Suprapubic skin (tissue), 4 donors: ENCODE measurements at places on chromosomes 3 and 15.

DNA sequence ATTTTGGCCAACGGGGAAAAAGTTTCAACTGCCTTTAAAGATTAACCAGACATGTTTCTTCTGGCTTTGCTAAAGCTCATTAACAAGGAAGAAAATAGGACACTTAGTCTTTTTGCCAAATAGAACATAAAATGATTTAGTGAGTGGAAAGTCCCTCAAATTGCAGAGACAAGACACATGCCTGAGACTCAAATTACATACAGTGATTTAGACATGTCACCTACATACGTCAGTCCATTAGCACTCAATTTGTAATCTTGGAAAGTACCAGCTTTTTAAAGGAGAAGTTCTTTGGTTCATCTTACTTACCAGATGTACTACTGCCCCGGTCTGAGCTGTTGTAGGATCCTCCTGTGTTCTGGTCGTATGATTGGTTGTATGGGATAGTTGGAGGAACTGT is 1134.2 kb downstream of the ROBO1 start:
- DNase-seq = no peak

GRCh38 chr15:41989573-41990242 is 17.4 kb upstream of the EHD4 start:
- peak; percentile 89 for DNase-seq

GRCh38 chr3:98556164-98557130 is 24.7 kb downstream of the GPR15 start:
- no peak for DNase-seq

GRCh38 chr15:41894251-41894790 is 468 bp upstream of the SPTBN5 start:
- DNase-seq = peak; percentile 60

DNA sequence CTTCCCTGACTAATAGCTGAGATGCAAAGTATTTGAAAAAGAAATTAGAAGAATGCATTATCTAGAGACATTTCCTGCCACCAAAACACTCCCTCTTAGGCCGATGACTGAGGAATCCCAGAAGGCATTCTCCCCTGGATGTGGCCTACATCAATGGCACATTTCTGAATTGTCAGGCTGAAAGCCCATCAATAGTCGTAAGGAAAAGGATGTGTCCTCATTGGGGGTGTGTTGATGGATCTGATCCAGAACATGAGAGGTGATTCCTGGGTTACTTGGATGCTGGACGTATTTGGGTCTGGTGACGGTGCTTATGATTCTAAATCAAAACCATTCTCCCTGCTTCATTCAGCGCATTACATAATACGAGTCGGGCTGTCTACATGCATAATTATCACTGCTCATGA is 216.9 kb upstream of the CDIN1 start:
- no peak for DNase-seq
